ENCODE measurements at places on chromosomes 7 and 10.
A peak's percentile ranks its signal among the peaks of the same experiment; 100 is the strongest.

GRCh38 chr7:96344236-96344635 lies 22.3 kb upstream of the SLC25A13 start:
- no peak for DNase-seq

DNA sequence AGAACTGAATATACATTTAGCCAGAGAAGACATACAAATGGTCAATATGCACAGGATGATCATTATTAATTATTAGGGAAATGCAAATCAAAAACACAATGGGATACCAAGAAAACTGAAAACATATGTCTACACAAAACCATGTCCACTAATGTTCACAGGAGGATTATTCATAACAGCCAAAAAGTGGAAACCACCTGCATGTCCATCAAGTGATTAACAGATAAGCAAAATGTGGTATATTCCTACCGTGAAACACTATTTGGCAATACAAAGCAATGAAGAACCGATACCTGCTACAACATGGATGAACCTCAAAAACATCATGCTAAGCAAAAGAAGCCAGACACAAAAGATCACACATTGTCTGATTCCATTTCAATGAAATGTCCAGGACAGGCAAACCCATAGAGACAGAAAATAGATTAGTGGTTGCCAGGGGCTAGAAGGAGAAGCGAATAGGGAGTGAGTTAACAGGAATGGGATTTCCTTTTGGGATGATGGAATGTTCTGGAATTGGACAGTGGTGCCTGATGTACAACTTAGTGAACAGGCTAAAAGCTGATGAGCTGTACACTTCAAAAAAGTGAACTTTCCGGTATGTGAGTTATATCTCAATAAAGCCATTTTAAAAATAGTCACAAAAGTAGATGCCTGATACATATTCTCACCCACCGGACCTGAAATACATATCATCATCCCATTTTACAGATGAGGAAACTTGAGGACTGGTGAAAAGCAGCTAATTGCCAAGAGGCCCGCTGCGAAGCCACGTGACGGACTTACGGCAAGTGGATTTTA lies 33.6 kb downstream of the HIPK2 start:
- no peak for DNase-seq

DNA sequence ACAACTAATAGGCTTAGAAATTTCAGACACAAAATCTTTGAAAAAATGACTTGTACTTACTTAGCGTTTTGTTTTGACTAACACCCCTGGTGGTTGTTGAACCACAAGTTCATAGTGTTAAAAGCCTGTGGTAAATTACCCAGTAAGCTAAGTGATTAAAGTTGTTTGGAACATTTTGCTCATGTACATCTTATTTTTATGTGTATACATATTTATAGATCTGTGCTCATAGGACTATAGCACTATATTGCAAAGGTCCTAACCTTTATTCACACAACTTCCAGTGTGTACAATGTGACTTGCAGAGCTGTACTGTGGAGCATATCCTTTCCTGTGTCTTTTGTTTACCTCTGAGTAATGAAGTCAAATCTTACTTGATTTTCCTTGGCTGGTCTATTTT lies 79.6 kb downstream of the BMPR1A start:
- DNase-seq: no peak

- no peak for DNase-seq
Observed at GRCh38 chr7:44158096-44158872, 17.2 kb upstream of the MYL7 start.

- DNase-seq: no peak
Observed at GRCh38 chr7:134639683-134640279, 6.9 kb upstream of the BPGM start.

GRCh38 chr10:10942441-10942840 lies 75.2 kb upstream of the CELF2 start:
- DNase-seq: no peak

DNA sequence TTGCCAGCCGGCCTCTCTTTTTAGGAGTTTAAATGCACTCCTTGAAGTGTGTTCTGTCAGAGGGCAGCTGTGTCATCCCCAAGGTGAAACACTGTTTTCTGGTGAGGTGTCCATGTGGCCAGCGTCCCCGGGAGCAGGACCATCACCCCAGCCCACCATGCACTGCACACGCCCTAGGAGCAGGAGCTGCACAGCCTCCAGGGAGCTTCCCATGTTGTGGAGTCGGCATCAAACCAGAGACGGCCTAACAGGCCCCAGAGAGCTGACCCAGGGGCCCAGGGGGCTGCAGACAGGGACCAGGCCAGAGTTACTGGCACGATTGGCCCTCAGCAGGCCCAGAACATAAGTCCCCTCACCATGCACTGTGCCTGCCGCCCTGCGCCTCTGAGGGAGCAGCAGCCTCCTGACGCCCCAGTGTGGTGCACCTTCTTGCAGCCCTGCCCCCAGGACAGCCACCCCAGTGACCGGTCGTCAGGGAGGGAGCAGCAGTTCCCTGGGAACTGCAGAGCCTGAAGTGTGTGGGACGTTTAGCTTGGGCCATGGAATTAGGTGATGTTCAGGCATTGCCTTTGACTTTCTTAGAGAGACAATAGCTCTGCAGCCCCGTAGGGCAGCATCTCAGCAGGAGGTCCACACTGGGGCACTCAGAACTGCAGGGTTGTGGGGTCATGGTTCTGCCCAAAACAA lies 97.9 kb downstream of the NKX6-2 start:
- DNase-seq: no peak

- no peak for DNase-seq
Observed at GRCh38 chr10:24971374-24971773, 19.0 kb upstream of the PRTFDC1 start.

DNA sequence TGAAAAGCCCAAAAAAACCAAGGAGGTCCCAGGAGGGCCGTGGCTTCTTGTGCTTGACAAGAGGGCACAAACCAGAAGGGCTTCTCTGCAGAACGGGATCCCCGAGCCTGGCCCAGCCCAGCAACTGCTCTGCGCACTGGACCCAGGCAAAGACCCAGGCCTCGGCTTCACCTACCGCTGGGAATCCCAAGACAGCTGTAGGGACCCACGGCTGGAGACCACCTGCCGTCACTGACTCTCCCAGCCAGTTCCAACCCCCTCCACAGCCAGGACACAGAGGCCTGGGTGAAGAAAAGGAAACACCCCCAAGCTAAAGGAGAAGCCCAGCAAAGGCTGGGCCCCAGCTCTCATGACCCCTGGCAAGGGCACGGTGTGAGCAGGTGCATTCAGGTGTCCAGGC lies 24.3 kb downstream of the PDGFA start:
- no peak for DNase-seq

DNA sequence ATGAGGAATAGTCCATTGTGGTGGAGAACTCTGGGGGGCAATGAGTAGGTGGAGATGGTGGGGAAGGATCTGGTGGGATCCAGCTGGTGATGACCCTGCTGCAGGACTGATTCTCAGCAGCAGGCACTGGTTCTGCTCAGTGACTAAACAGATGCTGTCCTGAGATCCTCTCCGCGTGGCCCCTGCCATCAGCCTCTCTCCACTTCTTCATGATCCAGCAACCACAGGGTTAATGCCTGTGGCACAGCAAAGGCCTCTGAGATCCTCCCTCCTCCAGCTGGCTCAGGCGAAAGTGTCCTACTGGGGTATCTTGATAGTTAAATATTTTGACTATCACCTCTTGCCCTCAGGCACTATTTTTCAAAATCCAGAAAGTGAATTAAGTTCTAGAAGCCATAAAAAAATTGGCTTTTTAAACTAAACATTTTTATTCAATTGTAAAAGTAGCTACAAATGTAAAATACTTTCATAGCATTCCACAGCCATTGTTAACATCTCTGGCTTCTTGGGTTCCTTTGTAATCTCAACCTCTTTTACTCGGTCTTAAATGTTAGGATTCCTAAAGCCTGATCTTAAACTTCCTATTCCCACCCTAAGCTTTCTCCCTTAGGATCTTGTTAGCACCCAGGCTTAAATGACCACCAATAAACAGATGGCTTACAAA lies 13.1 kb downstream of the PLAU start:
- DNase-seq: no peak

GRCh38 chr7:114181280-114181679 lies 233.3 kb upstream of the FOXP2 start:
- no peak for DNase-seq

GRCh38 chr7:122595885-122596284 lies 103.0 kb downstream of the RNF133 start:
- DNase-seq: no peak

GRCh38 chr10:87045434-87045938 lies 25.4 kb downstream of the FAM25A start:
- no peak for DNase-seq

DNA sequence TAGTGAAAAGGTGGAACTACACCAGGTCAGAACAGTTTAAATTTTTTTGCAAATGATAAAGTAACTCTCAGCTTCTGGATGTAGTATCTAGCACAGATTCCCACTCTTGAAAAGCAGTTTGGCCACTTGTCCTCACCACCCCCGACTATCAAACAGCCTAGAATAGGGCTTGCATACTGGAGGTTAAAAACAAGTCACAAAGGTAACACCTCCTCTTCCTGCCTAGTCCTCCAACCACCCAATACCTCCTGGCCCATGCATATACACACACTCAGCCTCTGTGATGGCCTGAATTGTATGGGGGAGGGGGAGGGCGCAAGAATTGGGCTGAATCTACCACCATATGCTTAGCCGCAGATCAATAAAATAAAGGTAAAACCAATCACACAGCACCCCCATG lies 5.7 kb downstream of the SKAP2 start:
- no peak for DNase-seq

DNA sequence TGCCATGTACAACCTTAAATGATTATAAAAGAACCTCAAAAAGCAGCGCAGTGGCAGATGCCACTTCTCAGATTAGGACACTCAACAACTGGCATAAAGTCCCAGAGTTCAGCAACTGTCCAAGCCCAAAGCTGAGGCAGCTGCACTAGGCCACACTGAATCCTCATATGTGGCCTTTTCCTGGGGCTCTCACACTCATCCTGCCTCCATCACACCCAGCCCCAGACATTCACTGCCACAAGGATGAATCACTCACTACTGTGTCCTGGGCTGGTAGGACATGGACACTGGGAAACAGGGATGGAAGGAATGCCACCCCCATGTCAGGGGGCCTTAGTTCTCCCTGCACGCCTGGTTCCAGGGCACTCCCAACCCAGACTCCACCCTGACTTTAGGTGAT lies 547.7 kb downstream of the TNS3 start:
- no peak for DNase-seq

DNA sequence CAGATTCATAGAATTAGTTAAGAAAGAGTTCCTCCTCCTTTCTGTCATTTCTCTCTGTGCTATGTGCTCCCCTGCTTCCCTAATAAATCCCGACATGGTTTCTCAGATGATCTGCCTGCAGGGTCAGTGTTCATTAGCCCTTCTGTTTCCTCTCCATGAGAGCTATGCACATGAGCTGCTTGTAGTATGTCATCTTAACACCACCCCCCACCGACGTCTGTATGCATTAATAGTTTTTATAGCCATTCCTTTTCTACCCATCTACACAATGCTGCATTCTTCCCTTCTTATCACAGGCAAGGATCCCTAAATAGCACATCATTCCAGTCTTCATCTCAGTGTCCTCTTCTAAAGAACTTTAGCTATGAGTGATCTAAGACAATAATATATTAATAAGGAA lies 809.1 kb downstream of the ANKRD7 start:
- DNase-seq: no peak

DNA sequence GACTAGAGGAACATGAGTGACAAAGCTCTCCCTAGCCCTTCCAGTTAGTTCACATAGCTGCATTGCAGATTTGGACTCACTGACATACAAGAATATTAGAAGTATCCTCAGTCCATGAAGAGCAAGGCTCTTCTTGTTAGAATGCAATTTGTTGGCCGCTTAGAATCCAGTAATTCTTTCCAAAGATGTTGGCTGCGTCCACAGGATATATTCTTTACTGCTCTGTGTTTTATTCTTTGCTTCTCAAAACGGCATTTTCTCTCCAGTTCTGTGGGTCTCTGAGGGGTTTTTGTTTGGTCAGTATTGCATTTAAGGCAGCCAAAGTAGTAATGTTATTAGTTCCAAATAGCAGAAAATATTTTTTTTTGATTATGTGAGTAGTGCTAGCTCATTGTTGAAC lies 588.6 kb downstream of the DNAJB9 start:
- DNase-seq: no peak

GRCh38 chr7:90568213-90568612 lies 27.9 kb upstream of the CDK14 start:
- DNase-seq: no peak

DNA sequence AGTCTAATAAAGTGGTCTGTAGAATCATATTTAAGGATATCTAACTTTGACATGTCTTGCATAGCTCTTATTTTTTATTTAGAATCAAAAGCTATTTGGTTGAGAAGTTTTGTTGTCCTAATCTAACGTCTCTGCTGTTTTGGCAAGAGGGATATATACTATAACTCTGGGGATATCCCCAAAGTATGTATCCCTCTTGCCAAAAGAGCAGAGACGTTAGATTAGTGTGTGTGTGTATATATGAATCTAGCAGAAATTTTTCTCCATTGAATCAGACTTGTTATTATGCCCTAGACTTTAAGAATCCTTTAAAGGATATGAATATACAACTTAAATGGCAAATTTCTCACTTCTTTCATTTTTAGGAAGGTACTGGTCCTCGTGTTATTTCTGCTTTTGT lies 9.6 kb downstream of the SMC3 start:
- no peak for DNase-seq

GRCh38 chr7:132049462-132050304 lies 493.3 kb upstream of the PODXL start:
- DNase-seq: no peak

- DNase-seq: peak; percentile 75
Observed at GRCh38 chr7:87059525-87060287, at the start of gene ELAPOR2. Gene ELAPOR2 (minus strand): TSS chr7:87059654. CDS start chr7:87059513, 141 bp downstream.

DNA sequence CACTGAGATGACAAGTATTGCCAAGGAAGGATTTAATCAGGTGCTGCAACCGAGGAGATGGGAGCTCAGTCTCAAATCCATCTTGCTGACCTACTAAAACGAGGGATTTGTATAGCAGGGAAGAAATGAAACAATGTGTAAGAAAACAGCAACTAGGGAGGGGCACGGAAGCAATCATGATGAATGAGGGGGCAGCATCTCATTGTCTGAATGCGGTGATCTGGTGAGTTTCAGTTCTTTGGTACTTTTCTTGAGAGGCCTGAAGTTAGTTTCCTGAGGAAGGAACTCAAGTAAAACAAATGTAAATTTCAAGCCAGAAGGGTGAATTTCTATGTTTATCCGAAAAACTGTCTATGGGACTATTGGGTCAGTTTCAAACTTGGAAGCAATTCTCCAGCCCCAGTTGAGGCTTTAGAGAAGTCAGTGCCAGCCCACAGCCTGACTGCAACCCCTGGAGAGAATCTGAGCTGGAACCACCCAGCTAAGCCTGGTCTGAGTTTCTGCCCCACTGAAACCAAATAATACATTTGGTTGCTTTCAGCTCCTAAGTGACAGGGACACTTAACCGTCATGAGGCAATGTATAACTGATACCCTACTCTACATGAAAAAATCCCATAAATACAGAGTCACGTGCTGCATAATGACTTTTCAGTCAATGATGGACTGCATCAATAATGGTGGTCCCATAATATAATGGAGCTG lies 45.8 kb upstream of the TNS3 start:
- DNase-seq: no peak

DNA sequence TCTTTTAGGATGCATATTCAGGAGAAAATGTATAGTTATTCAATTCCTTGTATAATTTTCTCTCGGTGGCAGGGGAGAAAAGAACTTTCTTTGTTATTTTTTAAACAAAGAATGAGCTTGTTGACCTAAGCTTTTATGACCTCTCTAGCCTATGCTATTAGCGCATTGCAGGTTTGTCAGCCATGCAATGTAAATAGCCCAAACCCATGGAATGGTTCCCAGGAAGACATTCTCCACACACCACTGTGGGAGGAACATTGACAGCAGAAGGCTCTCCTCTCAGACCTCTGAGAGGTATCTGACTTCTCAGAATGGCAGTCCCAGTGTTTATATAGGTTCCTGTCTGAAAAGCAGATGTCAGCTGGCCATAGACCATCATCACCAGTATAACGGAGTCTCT lies 19.6 kb upstream of the AGBL3 start:
- DNase-seq: no peak
